Activated CD4-positive, alpha-beta T cell treated with anti-CD3 and anti-CD28 coated beads, Interleukin-2, amount 10 ng/mL, durations not matched to agents 7 days and 5 days (primary cell): ENCODE measurements at places on chromosomes 7 and 10. TPM values are rescaled to one million over a fixed set of nuclear protein-coding genes. Genes with fewer than 3 reads are reported as not detected.

DNA sequence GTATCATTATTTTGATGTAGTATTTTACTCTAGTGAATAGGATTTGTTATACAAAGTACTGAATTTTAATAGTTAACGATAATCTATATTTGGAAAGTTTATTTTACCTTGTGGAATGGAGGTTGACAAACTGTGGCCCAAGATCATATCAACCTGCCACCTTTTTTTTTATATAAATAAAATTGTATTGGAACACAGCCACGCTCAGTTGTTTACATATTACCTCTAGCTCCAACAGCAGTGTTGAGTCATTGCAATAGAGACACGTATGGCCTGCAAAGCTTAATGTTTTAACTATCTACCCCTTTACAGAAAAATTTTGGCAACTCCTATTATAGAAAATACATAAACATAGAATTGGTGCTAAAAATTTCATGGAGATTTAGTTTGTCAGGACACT, 239.3 kb downstream of the THSD7A start:
- H3K27ac ChIP-seq: no peak overlapping the region
- no peaks in the 10 kb centered on the region for H3K27me3 ChIP-seq
- H3K4me1 ChIP-seq: no peaks in the 10 kb centered on the region
- no peak overlapping the region for H3K4me3 ChIP-seq
- DNase-seq: no peak

The GPNMB gene
- not detected for total RNA-seq

The ADCYAP1R1 gene
- not detected for total RNA-seq

GRCh38 chr7:115678086-115678982, 352.2 kb downstream of the TFEC start:
- no peak overlapping the region for H3K4me3 ChIP-seq
- no peaks in the 10 kb centered on the region for H3K27me3 ChIP-seq
- H3K27ac ChIP-seq: no peak overlapping the region
- H3K4me1 ChIP-seq: no peaks in the 10 kb centered on the region
- no peak for DNase-seq

The TRRAP gene
- total RNA-seq: 63.4 TPM

DNA sequence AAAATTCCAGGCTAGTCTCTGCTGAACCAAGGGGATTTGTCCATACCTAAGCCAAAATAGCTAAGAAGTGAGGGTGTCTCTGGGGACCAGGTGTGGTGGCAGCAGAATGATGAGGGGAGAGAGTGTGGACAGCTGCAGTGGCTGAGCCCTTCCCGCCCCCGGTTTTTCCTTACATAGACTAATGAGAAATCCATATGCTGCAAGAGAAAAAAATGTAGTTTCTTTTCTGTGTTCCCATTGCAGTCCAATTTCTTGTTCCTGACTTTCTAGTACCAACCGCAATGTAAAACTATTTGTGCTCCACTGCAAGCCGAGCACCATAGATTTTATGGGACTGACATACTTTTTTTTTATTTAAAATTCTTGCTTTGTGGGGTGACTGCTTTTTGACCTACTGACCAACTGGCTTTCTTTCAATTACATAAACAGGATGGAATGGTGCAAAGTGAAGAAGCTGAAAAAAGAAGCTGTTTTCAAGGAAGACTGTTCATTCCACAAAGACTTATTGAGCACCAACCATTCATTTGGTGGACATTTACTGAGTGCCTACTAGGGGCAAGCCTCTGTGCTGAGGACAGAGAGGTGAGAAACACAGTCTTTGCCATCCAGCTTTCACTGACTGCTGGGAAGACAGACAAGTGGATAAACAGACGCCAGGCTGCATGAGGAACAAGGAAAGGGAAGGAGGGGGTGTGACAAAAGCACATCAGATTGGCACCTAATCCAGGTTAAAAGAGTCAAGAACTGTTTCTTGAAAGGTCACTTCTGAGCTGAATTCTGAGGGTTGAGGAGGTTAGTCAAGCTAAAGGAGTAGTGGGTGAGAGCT, 9.8 kb downstream of the CEP41 start:
- peaks cover 16% of the 10 kb centered on the region for H3K4me1 ChIP-seq
- no peak overlapping the region for H3K27ac ChIP-seq
- H3K36me3 ChIP-seq: peaks cover 12% of the 10 kb centered on the region
- no peak for DNase-seq

The CUX1 gene
- total RNA-seq: 34.7 TPM

GRCh38 chr10:93413252-93413689, 68.9 kb downstream of the MYOF start:
- DNase-seq: peak; percentile 69
- H3K4me3 ChIP-seq: peak overlapping the region; percentile 36
- H3K27me3 ChIP-seq: no peaks in the 10 kb centered on the region
- H3K36me3 ChIP-seq: peaks cover 8% of the 10 kb centered on the region

DNA sequence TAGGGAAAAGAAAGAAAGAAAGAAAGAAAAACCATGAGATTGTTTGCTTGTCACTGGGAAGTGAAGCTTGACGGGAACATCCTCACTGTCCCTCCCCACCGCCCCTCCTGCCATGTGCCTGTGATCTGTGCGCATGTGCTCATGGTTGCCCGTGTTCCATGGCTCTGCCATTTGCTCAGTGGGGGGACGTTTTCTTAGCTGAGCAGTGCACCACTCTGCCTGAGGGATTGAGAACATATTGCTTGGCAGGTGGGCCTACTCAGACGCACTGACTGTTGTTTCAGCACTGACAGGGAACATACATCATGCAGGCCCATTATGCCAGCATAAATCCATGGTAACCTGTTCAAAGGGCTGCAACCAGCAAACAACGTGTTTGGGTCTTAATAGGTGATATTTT, 747.9 kb upstream of the GALNT17 start:
- DNase-seq: no peak
- H3K4me3 ChIP-seq: no peak overlapping the region
- no peaks in the 10 kb centered on the region for H3K27me3 ChIP-seq

- H3K4me1 ChIP-seq: peaks cover 6% of the 10 kb centered on the region
- H3K27me3 ChIP-seq: peaks cover 11% of the 10 kb centered on the region
- no peak overlapping the region for H3K4me3 ChIP-seq
- H3K36me3 ChIP-seq: no peaks in the 10 kb centered on the region
These were observed 93.0 kb downstream of the NHLRC2 start for GRCh38 chr10:113947184-113948041.

The GTPBP4 gene
- 53.2 TPM for total RNA-seq

- H3K36me3 ChIP-seq: no peaks in the 10 kb centered on the region
- no peak overlapping the region for H3K4me3 ChIP-seq
- H3K4me1 ChIP-seq: no peaks in the 10 kb centered on the region
- DNase-seq: no peak
- no peak overlapping the region for H3K27ac ChIP-seq
These were observed 9.3 kb upstream of the PNLIPRP3 start for GRCh38 chr10:116418389-116418788.

- H3K4me3 ChIP-seq: no peak overlapping the region
- no peak overlapping the region for H3K27ac ChIP-seq
- peaks cover 10% of the 10 kb centered on the region for H3K27me3 ChIP-seq
- DNase-seq: no peak
- H3K36me3 ChIP-seq: no peaks in the 10 kb centered on the region
These were observed 8.2 kb downstream of the VIPR2 start for GRCh38 chr7:159136442-159136841.

The ASB13 gene
- total RNA-seq: 4.5 TPM

GRCh38 chr10:71588685-71589084, 130.9 kb downstream of the C10orf105 start:
- DNase-seq: no peak
- no peaks in the 10 kb centered on the region for H3K36me3 ChIP-seq
- H3K27me3 ChIP-seq: no peaks in the 10 kb centered on the region
- H3K4me3 ChIP-seq: no peak overlapping the region

DNA sequence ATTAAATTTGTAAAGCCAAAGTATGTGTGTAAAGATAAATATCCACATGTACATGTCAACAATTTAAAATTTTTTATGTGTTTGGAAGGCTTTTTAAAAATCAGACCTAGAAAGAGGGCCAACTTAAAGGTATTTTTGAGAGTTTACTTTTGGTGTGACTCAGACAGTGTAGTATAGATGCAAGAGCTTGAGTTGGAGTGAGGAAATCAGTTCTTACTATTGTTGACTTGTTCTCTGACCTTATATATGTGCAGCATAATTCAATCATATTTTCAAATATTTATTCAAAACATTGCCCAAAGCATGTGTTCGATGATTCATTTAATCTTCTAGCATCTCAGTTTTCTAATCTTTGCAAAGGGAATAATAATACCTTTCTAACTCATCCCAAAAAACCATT, 243.7 kb upstream of the PRKCQ start:
- H3K27me3 ChIP-seq: peaks cover 4% of the 10 kb centered on the region
- H3K4me1 ChIP-seq: no peaks in the 10 kb centered on the region
- H3K27ac ChIP-seq: no peak overlapping the region
- DNase-seq: no peak
- no peak overlapping the region for H3K4me3 ChIP-seq
- no peaks in the 10 kb centered on the region for H3K36me3 ChIP-seq

DNA sequence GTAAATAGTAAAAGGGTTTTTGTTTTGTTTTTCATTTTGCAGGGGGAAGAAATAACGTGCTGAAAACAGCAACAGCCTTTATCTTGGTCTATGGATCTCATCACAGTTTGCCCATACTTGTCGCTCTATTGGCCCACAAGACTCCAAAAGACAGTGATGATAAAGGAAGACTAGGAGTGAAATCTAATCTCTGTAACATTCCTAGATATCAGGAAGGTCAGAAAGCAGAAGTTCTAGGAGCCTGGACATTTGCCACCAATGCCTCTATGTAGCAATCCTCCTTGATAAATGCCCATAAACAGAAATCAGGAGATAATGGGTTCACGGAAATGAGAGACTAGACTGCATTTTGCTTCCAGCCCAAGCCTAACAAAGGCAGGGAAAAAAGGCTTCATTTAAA, 8.9 kb downstream of the CUBN start:
- no peak for DNase-seq
- H3K4me3 ChIP-seq: no peak overlapping the region
- no peak overlapping the region for H3K27ac ChIP-seq
- no peaks in the 10 kb centered on the region for H3K4me1 ChIP-seq

- no peak for DNase-seq
- H3K4me3 ChIP-seq: no peak overlapping the region
- no peaks in the 10 kb centered on the region for H3K36me3 ChIP-seq
- H3K27ac ChIP-seq: no peak overlapping the region
These were observed 359.1 kb downstream of the CRPPA start for GRCh38 chr7:16062269-16062668.

DNA sequence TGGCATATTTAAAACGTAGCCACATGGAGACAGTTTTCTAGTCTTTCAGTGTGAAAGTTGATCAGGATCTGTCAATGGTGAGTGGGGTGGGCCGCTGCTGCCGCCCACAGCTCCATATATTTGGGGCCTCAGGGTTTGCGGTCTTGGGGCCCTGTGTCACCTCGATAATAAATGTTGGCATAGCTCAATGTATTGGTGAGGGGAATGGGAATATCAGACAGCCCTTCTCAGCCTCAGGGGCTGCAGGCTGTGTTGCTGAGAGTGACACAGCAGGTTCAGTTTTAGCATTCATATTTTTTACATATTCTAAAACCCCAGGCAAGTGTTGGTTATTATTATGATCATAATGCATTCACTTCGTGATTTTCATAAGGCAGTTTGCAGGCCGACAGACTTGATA, 5.3 kb downstream of the CDH23 start:
- no peaks in the 10 kb centered on the region for H3K36me3 ChIP-seq
- no peaks in the 10 kb centered on the region for H3K4me1 ChIP-seq
- no peak overlapping the region for H3K27ac ChIP-seq
- no peak for DNase-seq
- peaks cover 35% of the 10 kb centered on the region for H3K27me3 ChIP-seq

DNA sequence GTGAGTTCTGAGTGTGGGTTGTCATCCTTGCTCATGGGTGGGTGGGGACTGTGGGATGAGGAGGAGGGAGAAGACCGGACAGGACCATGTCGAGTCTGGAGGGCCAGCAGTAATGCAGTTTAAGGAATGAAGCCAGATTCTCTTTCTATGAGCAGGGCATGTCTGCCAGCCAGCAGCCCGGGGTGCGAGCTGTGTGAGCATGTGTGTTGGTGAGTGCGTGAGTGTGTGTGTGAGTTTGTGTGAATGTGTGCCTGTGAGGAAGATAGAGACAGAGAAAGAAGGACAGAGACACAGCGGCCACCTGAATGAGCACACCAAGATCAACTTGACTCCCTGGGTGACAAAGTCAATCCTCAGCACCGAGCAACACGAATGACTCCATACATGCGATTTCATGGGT, 52.3 kb downstream of the ADARB2 start:
- no peaks in the 10 kb centered on the region for H3K36me3 ChIP-seq
- H3K27ac ChIP-seq: no peak overlapping the region
- H3K4me3 ChIP-seq: no peak overlapping the region
- DNase-seq: no peak
- no peaks in the 10 kb centered on the region for H3K4me1 ChIP-seq

GRCh38 chr7:39714447-39715091, 91.2 kb downstream of the RALA start:
- no peak overlapping the region for H3K27ac ChIP-seq
- H3K36me3 ChIP-seq: peaks cover 15% of the 10 kb centered on the region
- DNase-seq: no peak
- H3K4me1 ChIP-seq: peaks cover 1% of the 10 kb centered on the region
- H3K4me3 ChIP-seq: no peak overlapping the region

The MCM10 gene
- 65.4 TPM for total RNA-seq

DNA sequence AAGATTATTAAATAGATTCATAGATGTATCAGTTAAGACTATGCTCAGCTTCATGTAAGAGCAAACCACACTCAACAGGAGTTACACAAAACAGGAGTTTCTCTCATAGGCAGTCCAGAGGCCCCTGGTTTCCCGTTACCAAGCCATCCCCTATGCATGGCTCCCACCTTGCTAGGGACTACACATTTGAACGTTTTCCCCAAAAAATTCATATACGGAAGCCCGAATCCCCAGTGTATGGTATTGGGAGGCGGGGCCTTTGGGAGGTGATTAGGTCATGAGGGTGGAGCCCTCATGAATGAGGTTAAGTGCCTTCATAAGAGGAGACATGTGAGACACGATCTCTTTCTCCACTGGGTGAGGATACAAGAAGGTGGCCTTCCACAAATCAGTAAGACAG, 29.1 kb downstream of the RSU1 start:
- H3K36me3 ChIP-seq: peaks cover 53% of the 10 kb centered on the region
- peak overlapping the region; percentile 92 for H3K27ac ChIP-seq
- no peak overlapping the region for H3K4me3 ChIP-seq
- peaks cover 22% of the 10 kb centered on the region for H3K4me1 ChIP-seq
- no peak for DNase-seq

- no peak overlapping the region for H3K4me3 ChIP-seq
- H3K27me3 ChIP-seq: peaks cover 23% of the 10 kb centered on the region
- no peak overlapping the region for H3K27ac ChIP-seq
- H3K4me1 ChIP-seq: peaks cover 20% of the 10 kb centered on the region
These were observed 66.0 kb downstream of the ST7 start for GRCh38 chr7:117019287-117019686.

The NUTM2A gene
- total RNA-seq: 0.89 TPM

DNA sequence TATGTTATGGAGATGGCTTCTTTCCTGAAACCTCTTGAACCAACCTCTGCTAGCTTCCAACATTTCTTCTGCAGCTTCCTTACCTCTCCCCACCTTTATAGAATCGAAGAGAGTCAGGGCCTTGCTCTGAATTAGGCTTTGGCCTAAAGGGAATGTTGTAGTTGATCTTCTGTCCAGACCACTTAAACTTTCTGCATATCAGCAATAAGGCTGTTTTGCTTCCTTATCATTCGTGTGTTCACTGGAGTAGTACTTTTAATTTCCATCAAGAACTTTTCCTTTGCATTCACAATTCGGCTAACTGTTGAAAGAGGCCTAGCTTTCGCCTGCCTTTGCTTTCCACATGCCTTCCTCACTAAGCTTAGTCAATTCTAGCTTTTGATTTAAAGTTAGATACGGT, 48.0 kb downstream of the KLHDC10 start:
- H3K27me3 ChIP-seq: no peaks in the 10 kb centered on the region
- H3K4me3 ChIP-seq: no peak overlapping the region
- no peak overlapping the region for H3K27ac ChIP-seq
- peaks cover 10% of the 10 kb centered on the region for H3K4me1 ChIP-seq
- H3K36me3 ChIP-seq: peaks cover 29% of the 10 kb centered on the region

The TAS2R5 gene
- 1.3 TPM for total RNA-seq
